Neural progenitor cell (in vitro differentiated cells): ENCODE measurements at places on chromosomes 2 and 18.

GRCh38 chr2:31000970-31001369 lies 137.3 kb downstream of the GALNT14 start:
- no peak for DNase-seq
- no peaks in the 10 kb centered on the region for H3K36me3 ChIP-seq
- H3K27me3 ChIP-seq, result no peaks in the 10 kb centered on the region
- H3K4me1 ChIP-seq, result peaks cover 7% of the 10 kb centered on the region
- no peak overlapping the region for H3K27ac ChIP-seq
- H3K4me3 ChIP-seq, result no peak overlapping the region

GRCh38 chr2:8322634-8323033 lies 359.2 kb upstream of the ID2 start:
- no peak overlapping the region for H3K4me3 ChIP-seq
- H3K4me1 ChIP-seq, result peaks cover 4% of the 10 kb centered on the region
- no peaks in the 10 kb centered on the region for H3K27me3 ChIP-seq
- H3K36me3 ChIP-seq, result no peaks in the 10 kb centered on the region
- DNase-seq, result no peak

DNA sequence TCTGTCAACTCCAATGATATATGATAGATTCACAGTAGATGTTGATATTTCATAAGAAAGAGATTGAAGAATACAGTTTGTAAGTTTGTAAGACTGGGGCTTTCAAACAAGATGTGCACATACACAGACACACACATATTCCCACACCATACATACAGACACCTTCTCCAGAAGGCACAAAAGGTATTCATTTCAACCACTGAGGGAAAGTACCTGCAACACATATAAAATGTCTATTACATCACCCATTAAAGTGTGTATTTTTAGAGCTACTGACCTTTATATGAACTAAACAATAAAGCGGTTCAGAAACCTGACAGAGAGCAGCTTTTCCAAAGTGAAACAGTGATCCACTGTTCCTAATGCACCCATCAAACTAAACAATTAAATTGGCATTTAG lies 53.3 kb downstream of the CCDC148 start:
- DNase-seq, result no peak
- no peak overlapping the region for H3K27ac ChIP-seq
- no peaks in the 10 kb centered on the region for H3K27me3 ChIP-seq
- H3K36me3 ChIP-seq, result no peaks in the 10 kb centered on the region
- no peaks in the 10 kb centered on the region for H3K4me1 ChIP-seq
- no peak overlapping the region for H3K4me3 ChIP-seq

GRCh38 chr2:240711296-240711695 lies 19.6 kb downstream of the AQP12A start:
- no peaks in the 10 kb centered on the region for H3K36me3 ChIP-seq
- no peaks in the 10 kb centered on the region for H3K27me3 ChIP-seq
- H3K4me1 ChIP-seq, result peaks cover 3% of the 10 kb centered on the region
- no peak for DNase-seq
- no peak overlapping the region for H3K4me3 ChIP-seq

DNA sequence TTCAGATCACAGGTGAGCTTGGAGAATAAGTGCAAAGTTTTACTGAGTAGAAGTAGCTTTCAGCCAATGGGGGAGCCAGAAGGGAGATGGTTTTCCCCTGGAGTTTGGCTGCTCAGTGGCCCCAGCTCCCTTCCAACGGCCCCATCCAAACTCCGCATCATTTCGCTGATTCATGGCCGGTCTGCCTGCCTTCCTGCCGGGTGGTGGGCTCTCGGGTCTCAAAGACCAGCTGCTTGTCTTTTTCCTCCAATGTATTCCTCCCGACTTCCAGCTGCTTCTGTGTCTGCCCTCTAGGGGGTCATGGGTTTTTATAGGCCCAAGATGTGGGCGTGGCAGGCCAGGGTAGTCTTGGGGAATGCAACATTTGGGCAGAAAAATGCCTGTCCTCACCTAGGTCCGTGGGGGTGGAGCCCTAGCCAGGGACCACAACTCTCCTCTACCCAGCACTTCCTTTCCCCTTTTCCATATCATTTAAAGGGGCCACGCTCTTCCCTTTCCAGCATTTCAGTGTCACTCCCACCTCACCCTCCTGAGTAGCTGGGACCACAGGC lies 73.5 kb downstream of the MEX3C start:
- H3K27ac ChIP-seq, result no peak overlapping the region
- no peaks in the 10 kb centered on the region for H3K36me3 ChIP-seq
- DNase-seq, result no peak
- no peaks in the 10 kb centered on the region for H3K27me3 ChIP-seq
- H3K4me3 ChIP-seq, result no peak overlapping the region

DNA sequence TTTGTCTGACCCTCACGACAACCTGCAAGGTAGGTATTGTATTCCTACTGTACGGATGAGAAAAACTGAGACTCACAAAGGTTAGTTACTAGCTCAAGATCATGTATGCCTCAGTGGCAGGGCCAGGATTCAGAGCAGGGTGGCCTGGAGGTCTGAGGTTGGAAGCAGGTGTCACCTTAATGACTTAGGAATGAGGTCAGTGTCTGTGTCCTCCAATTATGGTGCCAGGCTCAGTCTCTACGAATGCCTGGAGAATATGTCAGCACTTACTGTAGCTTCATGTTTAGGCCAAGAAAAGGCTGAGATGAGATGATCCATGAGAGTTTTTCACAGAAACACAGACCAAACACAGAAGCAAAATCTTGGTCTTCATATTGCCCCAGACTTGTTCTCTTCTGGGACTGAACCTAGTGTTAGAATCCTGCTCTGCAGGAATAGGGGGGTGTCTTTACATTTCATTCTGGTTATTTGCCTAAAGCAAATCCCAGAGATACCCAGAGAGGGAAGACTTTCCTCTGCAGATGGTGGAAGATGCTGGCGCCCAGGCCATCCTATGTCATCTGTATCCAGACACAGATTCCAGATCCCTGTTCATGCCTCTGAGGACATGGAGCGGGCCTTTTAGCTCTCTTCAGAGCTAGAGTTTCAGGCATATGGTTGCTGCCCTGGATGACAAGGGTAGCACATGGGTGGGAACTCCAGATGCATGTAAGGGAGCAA lies 16.3 kb upstream of the RAB10 start:
- H3K27me3 ChIP-seq, result no peaks in the 10 kb centered on the region
- no peak overlapping the region for H3K27ac ChIP-seq
- no peak overlapping the region for H3K4me3 ChIP-seq
- H3K4me1 ChIP-seq, result peaks cover 4% of the 10 kb centered on the region
- no peaks in the 10 kb centered on the region for H3K36me3 ChIP-seq

- H3K36me3 ChIP-seq, result no peaks in the 10 kb centered on the region
- DNase-seq, result peak; percentile 51
- H3K27ac ChIP-seq, result no peak overlapping the region
These were observed 59.4 kb upstream of the MSTN start for GRCh38 chr2:190121971-190122370.

GRCh38 chr18:40148960-40149359 lies 1806.1 kb upstream of the PIK3C3 start:
- no peaks in the 10 kb centered on the region for H3K36me3 ChIP-seq
- H3K4me3 ChIP-seq, result no peak overlapping the region
- no peak for DNase-seq
- no peaks in the 10 kb centered on the region for H3K27me3 ChIP-seq
- no peak overlapping the region for H3K27ac ChIP-seq
- no peaks in the 10 kb centered on the region for H3K4me1 ChIP-seq

- no peak overlapping the region for H3K4me3 ChIP-seq
- H3K27ac ChIP-seq, result no peak overlapping the region
- no peaks in the 10 kb centered on the region for H3K36me3 ChIP-seq
These were observed 58.7 kb downstream of the B3GNT2 start for GRCh38 chr2:62254424-62255266.

GRCh38 chr2:46258937-46259776 lies 38.0 kb upstream of the EPAS1 start:
- no peak overlapping the region for H3K27ac ChIP-seq
- H3K4me1 ChIP-seq, result no peaks in the 10 kb centered on the region
- no peak overlapping the region for H3K4me3 ChIP-seq
- no peak for DNase-seq
- no peaks in the 10 kb centered on the region for H3K36me3 ChIP-seq

DNA sequence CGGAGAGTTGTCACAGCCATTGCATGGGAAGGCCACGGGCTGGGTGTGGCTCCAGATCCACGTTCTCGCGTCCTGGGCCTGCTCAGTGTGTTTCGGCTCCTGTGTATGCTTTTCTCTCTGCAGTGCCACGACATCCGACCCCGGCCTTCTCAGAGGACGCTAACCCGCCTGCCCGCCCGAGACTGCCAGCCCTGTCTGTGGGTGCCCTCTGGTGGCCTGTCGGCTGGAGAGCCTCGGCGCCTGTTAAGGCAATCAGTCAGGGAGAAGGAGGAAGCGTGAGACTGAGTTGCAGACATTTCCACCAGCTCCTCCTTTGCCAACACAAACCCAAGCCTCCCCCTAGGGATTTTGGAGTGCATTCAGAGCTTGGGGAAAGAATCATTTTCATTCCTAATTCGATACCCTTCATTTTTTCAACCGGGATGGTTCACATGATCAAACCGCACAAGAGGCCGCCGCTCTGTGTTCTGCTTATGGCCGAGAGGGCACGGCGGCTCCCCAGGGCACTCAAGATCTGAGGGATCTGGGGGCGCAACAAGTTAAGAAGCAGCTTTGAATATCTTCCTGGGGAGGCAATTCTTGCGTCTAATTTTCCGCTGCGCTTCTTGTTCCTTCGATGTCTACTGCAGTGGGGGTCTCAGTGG lies 37.5 kb upstream of the ZBTB7C start:
- H3K27ac ChIP-seq, result no peak overlapping the region
- H3K36me3 ChIP-seq, result no peaks in the 10 kb centered on the region
- H3K27me3 ChIP-seq, result no peaks in the 10 kb centered on the region
- no peak overlapping the region for H3K4me3 ChIP-seq
- peak; percentile 92 for DNase-seq

GRCh38 chr2:199404841-199405240 lies 52.9 kb downstream of the SATB2 start:
- DNase-seq, result no peak
- no peak overlapping the region for H3K27ac ChIP-seq
- H3K36me3 ChIP-seq, result no peaks in the 10 kb centered on the region
- H3K27me3 ChIP-seq, result no peaks in the 10 kb centered on the region

- no peaks in the 10 kb centered on the region for H3K4me1 ChIP-seq
- H3K36me3 ChIP-seq, result no peaks in the 10 kb centered on the region
- no peak overlapping the region for H3K4me3 ChIP-seq
- H3K27me3 ChIP-seq, result no peaks in the 10 kb centered on the region
- H3K27ac ChIP-seq, result no peak overlapping the region
- no peak for DNase-seq
These were observed 243.4 kb downstream of the LDLRAD4 start for GRCh38 chr18:13461936-13462335.

DNA sequence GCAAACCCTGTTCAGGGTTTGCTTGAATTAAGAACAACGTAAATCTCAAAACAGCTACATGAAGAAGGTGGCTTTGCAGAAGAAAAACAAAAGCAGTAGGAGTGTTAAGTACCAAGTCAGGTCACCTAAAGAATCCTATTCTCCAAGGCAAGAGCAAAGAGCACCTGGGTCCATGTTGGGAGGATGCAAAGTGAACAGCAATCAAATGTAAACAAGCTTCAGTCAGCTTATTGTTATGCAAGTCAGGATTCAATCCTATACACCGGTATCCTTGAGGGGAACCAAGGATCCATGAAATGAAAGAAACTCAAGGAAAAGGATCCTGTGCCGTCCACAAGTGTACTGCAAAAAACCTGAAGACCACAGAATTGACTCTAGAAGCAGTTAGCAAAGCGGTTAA lies 261.0 kb upstream of the DDX18 start:
- no peak overlapping the region for H3K4me3 ChIP-seq
- H3K36me3 ChIP-seq, result no peaks in the 10 kb centered on the region
- H3K4me1 ChIP-seq, result peaks cover 7% of the 10 kb centered on the region
- no peak for DNase-seq
- no peaks in the 10 kb centered on the region for H3K27me3 ChIP-seq

DNA sequence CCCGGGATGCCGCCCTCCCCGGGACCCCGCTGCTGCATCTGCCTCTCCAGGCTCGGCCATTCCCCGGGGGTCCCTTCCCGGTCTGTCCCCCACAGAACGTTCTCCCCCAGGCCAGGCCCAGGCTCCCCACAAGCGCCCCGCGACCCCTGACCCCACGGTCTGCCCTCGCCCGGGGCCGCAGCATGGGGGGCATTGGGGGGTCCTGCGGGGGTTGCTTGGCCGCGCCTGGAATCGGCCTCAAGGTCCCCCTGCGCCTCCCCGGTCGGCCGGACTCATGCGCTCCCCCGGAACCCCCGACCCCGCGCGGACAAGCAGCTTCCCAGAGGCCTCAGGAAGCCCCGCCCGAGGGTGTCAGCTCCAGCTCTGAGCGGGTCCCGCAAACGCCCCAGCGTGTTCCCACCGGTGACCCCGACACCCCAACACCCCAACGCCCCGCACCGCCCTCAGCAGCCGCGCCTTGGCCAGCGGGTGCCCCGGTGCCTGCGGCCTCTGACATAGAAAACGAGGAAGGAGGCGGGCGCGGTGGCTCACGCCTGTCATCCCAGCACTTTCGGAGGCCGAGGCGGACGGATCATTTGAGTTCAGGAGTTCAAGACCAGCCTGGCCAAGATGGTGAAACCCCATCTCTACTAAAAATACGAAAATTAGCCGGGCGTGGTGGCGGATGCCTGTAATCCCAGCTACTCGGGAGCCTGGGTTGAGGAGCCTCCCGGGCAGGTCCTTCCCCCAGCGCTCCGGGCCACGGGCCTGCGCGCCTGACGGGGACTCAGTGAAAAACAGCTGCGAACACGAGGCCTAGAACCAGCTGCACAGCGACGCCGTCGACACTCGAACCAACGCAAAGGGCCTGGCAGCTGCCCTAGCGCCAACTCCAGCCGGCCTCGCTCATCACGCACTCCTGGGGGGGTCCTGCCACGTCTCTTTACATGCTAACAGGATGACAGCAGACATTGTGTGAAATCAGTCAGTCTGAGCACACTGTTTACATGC lies 61.8 kb upstream of the CTDP1 start:
- no peaks in the 10 kb centered on the region for H3K4me1 ChIP-seq
- H3K27me3 ChIP-seq, result peaks cover 9% of the 10 kb centered on the region

DNA sequence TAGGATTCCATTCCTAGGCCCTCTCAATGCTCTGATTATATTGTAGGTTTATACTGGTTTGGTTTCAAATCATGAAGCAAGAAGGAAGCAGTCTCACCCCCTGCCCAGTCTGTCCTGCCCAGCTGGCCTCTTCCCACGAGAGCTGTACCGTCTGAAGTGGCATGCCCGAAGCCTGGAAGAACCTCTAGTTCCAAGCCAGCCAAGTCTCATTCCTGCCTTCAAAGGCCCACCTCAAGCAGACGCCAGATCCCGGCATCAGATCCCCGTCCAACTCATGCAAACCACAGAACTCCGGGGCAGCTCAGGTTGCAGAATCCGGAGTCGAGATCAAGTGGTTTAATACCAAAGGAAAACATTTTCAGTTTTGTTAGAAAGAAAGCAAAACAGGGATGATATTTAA lies 234.4 kb downstream of the LPIN1 start:
- no peaks in the 10 kb centered on the region for H3K27me3 ChIP-seq
- no peaks in the 10 kb centered on the region for H3K36me3 ChIP-seq
- no peaks in the 10 kb centered on the region for H3K4me1 ChIP-seq
- DNase-seq, result no peak

- H3K27ac ChIP-seq, result no peak overlapping the region
- no peaks in the 10 kb centered on the region for H3K4me1 ChIP-seq
- DNase-seq, result no peak
- no peaks in the 10 kb centered on the region for H3K27me3 ChIP-seq
- H3K36me3 ChIP-seq, result no peaks in the 10 kb centered on the region
These were observed 275.3 kb downstream of the CMPK2 start for GRCh38 chr2:6590442-6590841.
